ENCODE measurements at places on chromosomes 12 and 14. TPM values are rescaled to one million over a fixed set of nuclear protein-coding genes. Genes with fewer than 3 reads are reported as not detected.
A peak's percentile ranks its signal among the peaks of the same experiment; 100 is the strongest.

Gene MIP
- total RNA-seq: not detected

Gene OVCH1
- total RNA-seq: 1.9 TPM

Gene JAG2
- total RNA-seq: 33.7 TPM

GRCh38 chr14:25042362-25043299 is 7.3 kb downstream of the STXBP6 start:
- no peaks in the 10 kb centered on the region for H3K27me3 ChIP-seq
- no peaks in the 10 kb centered on the region for H3K36me3 ChIP-seq
- no peak overlapping the region for H3K4me3 ChIP-seq
- H3K27ac ChIP-seq: no peak overlapping the region
- peaks cover 10% of the 10 kb centered on the region for H3K4me1 ChIP-seq

DNA sequence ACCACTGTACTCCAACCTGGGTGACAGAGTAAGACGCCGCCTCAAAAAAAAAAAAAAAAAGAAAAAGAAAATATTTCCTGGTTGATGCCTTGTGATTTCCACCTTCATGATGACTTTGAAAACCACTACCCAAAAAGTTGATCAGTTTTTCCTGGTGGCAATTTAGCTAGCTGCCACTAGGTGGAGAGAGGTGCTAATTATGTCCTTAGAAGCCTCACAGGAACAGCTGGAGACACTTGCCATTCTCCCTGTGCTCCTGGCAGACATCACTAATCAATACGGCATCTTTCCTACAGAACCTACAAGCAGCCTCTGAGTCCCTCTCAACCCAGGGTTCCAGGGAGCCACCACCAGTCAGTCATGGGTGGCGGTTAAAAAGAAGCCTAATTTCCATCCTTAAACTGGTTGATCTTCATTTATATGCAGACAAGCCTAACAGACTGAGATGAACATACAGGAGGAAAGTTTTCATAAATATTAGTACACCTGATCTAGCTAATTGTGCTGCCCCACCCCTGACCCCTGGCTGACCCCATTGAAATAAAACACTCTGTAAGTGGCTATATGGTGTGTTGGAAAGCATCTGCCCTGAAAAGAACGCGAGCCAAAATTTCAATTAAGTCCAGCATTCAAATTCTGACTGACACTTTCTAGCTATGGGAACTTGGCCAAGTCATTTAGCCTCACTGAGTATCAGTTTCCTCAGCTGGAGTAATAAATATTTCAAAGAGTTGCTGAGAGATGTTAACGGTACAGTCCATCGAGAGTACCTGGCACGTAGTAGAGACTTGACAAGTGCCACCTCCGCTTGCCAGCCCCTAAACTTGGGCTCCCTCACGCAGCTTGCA is 6.2 kb upstream of the OAS1 start:
- DNase-seq: peak; percentile 74
- H3K36me3 ChIP-seq: no peaks in the 10 kb centered on the region
- H3K4me3 ChIP-seq: no peak overlapping the region
- peaks cover 33% of the 10 kb centered on the region for H3K4me1 ChIP-seq
- peaks cover 28% of the 10 kb centered on the region for H3K27me3 ChIP-seq
- H3K27ac ChIP-seq: no peak overlapping the region

DNA sequence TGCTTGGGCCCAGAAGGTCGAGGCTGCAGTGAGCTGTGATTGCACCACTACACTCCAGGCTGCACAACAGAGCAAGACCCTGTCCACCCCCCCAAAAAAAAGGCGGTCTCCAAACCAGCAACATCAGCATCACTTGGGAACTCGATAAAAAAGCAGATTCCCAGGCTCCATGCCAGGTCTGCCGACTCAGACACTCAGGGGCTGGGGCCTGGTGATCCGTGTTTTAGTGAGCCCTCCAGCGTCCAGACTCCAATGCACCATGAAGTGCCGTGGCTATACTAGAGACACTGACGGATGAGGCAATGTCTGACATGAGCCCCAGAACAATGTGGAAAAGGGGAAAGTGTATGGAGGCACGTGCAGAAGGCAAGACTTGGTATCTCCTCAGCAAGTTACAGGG is 28.8 kb downstream of the SCARB1 start:
- peaks cover 12% of the 10 kb centered on the region for H3K36me3 ChIP-seq
- no peak overlapping the region for H3K27ac ChIP-seq
- H3K27me3 ChIP-seq: no peaks in the 10 kb centered on the region

All from MCF 10A (cell line).